MCF 10A (cell line): ENCODE measurements at places on chromosomes 12 and 14. TPM values are rescaled to one million over a fixed set of nuclear protein-coding genes. Genes with fewer than 3 reads are reported as not detected.

Gene FSCB
- not detected in 2 replicates for total RNA-seq

Gene COCH
- 0.23 TPM in 1 of 2 replicates, not detected in the other for total RNA-seq

Gene TSPAN11
- not detected in 2 replicates for total RNA-seq

Gene BCL2L2
- 41.2 and 42.5 TPM in 2 replicates for total RNA-seq

Gene SPRING1
- 26.2 and 37.1 TPM in 2 replicates for total RNA-seq

Gene TEAD4
- total RNA-seq = 17.5 and 33.8 TPM in 2 replicates

Gene HCAR3
- not detected in 2 replicates for total RNA-seq

Gene DIO3
- not detected in 2 replicates for total RNA-seq

Gene PAX9
- total RNA-seq = 5.5 and 7.3 TPM in 2 replicates

Gene PITPNM2
- total RNA-seq = 7.2 and 10.5 TPM in 2 replicates

Gene TCL1B
- total RNA-seq = not detected in 2 replicates

Gene CCDC177
- not detected in 2 replicates for total RNA-seq

Gene NUAK1
- total RNA-seq = 2.6 and 3.4 TPM in 2 replicates

Gene HCAR2
- 0.19 TPM in 1 of 2 replicates, not detected in the other for total RNA-seq

Gene MIS18BP1
- total RNA-seq = 24.2 and 31.6 TPM in 2 replicates

Gene FIGNL2
- total RNA-seq = not detected in 2 replicates

Gene LALBA
- total RNA-seq = not detected in 2 replicates

Gene KRT5
- 1,273 and 3,552 TPM in 2 replicates for total RNA-seq

Gene SPTB
- total RNA-seq = 1.3 and 2.1 TPM in 2 replicates

Gene PLD4
- total RNA-seq = not detected in 2 replicates

Gene PPP1R1A
- not detected in 2 replicates for total RNA-seq
